Activated T-helper 1 cell treated with Interleukin-2 at 50 U/mL for 16 hours (primary cell): ENCODE measurements at places on chromosomes 2 and 18.

GRCh38 chr2:34570266-34570872, 971.3 kb upstream of the FAM98A start:
- DNase-seq = no peak

- DNase-seq = no peak
Observed at GRCh38 chr2:218046238-218046637, 22.8 kb upstream of the RUFY4 start.

- peak; percentile 53 for DNase-seq
Observed at GRCh38 chr2:25822190-25823117, 55.8 kb downstream of the ASXL2 start.

GRCh38 chr2:158663796-158664195, 131.3 kb upstream of the DAPL1 start:
- no peak for DNase-seq
